ENCODE measurements at places on chromosomes 2 and 18.

DNA sequence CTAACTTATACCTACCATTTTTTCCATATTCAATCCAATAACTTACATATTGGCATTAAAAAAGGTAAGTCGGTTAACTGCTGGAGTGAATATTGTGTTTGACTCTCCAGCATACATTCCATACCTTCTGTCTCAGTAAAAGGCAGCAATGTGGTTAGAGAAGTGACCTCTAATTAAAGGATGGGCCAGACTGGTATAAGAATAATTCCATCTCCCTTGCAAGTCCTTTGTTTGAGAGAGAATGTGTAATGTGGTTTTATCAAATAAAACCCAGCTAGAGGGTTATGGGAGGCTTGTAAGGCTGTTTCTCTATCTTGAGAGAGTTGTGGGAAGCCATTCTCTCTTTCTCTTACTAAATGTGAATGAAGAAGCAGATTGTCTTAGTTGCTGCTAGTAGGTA lies 289.3 kb upstream of the TCF4 start:
- DNase-seq, result no peak

GRCh38 chr2:157743051-157743450 lies 114.4 kb upstream of the ACVR1C start:
- DNase-seq, result no peak

- no peak for DNase-seq
Observed at GRCh38 chr2:106566050-106566449, 78.9 kb downstream of the CD8B2 start.

DNA sequence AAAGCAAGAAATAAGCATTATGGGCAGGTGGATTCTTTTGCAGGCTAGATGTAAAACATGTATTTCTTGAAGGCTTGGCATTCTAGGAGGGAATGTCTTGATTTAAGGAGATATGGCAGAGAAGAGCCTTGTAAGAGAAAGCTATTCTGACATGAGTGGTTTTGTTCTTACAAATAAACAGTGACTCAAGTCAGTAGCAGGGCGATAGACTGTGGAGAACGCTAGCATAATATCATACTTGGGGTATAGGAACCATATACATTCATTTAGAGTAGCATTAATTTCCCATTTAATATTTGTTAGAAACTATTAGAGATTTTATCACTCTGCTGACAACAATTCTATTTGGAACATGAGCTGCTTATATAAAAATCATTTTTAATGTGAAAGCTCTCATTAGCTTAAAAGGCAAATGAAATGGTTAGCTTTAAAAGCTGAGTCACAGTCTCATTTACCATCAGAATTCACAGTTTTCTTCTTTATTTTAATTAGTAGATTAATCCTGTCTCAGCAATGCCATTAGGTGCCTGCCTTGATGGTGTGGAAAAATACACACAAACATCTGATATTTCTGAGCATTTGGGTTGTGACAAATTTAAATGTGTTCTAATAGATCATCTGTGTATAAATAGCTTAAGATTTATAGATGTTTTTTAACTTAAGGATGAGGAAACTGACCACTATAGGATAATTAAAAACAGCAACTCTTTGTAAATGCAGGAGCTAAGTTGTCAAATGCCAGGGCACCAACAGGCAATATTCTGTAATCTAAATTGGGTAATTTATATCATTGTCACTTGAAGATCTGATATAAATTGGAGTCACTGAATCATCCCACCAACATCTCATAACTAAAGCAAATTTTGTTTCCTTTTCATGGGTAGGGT lies 276.7 kb downstream of the PLCL1 start:
- DNase-seq, result no peak

DNA sequence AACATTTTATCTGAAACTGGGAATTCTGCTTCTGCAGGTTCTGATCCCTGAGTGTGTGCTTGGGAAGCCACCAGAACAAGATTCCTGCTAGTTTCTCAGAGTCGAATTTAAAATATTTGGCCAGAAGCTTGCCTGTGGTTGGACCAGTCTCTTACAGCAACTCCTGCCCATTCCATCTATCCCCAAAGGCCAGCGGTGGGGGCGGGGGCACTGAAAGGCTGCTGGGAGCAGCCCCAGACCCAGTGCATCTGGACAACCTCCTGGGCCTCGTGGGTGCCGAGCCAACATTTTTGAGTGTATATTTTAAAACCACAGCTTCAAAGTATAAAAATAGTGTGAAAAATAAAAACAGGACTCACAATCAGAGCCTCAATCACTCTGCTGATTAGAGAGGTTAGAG lies 38.6 kb upstream of the ZFP36L2 start:
- DNase-seq, result peak; percentile 53

DNA sequence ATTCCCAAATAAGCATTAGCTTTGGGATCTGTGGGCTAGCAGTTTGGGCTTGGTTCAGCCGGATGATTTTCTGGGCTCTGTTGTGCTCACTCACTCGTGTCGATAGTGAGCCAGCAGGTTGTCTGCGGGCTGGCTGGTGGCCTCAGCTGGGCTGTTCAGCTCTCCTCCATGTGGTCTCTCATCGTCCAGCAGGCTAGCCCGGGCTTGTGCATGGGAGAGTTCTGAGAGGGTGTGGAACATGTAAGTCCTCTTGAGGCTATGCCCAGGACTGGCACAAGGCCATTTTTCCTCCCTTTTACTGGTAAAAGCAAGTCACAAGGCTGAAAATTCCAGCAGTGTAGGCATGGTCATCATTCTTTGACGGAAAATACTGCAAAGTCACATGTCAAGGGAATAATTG lies 38.5 kb downstream of the NTSR2 start:
- no peak for DNase-seq

GRCh38 chr2:72544554-72544953 lies 281.3 kb downstream of the EXOC6B start:
- no peak for DNase-seq

DNA sequence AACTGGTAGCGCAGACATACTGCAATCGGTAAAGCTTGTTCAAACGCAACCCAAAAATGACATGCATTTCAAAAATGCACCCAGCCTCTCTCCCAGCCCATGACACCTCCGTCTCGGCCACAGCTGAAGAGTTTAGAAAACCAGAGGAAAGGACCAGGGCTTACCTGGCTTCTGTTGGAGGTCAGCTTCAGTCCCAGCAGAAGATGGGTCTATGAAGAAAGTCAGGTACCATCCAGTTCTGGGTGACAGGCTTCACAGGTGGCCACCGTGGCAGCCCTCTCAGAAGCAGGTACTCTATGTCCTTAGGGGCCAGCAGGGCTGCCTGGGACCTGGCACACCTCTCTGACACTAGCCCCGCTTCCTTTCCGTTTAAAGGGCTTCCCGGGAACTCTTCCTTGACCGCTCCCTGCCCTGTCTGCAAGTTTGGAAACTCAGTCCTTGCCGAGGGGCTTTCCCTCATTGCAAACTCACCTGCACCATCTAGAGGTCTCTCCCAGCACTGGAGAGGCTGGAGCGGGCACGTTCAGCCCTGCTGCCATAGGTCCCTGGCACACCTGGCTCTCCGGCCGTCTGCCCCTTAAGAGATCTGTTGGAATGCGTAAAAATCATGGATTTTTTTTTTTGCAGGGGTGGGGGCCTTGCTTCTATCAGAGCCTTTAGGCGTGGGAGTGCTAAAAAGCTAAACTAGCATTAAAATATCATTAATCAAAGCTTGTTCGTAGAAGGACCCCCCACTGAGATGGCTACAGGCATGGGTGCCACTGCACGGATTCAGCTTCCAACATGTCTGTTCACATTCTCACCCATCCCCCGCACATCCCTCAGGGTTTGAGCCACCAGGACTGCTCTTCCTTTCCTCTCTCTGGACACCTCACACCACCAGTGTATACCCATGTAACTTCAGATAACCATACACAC lies at the start of gene EDAR:
Gene EDAR, minus strand, starts transcription at position 425 of the 918 bp plus-strand sequence. CDS start 58,206 bp downstream, outside the sequence.
- DNase-seq, result no peak

GRCh38 chr2:8170552-8171327 lies 511.1 kb upstream of the ID2 start:
- no peak for DNase-seq

- DNase-seq, result peak; percentile 39
Observed at GRCh38 chr2:69149631-69150215, 136.7 kb downstream of the ANTXR1 start.

DNA sequence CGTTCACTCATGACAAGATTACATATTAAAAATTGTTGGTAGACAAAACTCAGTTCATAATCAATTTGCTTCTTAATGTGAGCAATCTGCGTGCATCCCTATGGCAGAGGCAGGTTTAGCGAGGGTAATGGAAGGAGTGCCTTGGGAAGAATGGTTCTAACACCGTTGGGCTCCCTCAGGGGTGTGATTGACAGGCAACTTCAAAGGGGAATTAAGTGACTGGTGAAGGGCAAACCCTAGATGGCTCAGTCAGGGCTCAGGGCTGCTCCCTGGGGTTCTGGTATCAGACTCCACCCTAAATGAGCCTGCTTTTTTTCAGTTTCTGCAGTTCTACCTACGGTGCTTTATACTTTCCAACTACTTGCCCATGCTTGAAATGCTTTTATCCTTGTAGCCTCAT lies 419.5 kb upstream of the CELF4 start:
- no peak for DNase-seq

DNA sequence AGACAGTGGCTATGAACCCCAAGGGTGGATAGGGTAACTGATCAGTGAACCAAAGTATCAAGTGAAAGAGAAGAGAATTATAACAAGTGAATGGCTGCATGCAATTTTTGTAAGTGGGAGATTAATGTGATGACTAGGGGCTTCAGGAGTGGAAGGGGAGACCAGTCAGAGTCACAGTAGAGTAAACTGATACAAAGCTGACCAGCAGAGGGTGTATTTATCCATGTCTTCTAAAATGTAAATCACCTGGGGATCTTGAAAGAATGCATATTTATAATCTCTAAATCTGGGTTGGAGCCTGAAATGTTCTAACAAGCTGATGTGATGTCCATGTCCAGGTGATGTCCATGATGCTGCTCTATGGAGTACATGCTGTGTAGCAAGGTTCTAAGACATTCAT lies 1351.3 kb upstream of the CHAC2 start:
- DNase-seq, result no peak

DNA sequence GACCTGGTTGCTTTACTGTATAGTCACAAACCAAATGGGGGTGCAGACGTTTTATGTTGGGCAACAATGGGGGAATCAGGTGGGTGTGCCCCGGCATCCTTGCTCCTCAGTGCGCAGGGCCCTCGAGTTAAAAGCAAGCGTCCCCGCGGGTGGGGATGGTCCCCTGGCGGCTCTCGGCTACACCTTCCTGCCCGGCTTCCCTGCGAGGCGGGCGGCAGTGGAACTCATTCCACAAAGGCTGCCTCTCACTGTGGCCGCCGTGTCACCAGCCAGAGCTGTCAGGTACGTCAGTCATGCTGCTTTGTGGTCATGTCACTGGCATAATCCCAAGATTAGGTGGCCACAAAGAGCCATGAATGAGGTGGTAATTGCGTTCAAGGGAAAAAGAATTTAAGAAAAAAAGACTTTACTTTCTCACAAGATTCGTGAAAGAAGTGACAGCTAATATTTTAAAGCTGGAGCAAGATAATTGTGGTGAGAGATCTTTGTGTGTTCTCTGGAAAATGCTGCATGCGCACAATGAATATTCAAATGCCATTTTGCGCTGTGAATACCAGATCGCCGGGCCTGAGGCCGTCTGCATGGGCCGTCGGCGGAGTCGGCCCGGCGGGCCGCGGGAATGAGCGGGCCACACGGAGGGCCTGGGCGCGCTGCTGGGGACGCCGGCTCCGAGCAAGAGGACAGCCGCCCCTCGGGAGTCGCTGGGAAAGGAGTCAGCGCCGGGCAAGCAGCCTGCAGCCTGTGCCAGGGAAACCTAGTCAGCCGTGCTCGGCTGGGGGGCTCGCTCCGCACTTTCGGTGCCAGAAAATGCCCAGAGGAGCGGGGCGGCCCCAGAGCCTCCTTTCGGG lies 82.3 kb upstream of the LDLRAD4 start:
- DNase-seq, result no peak

DNA sequence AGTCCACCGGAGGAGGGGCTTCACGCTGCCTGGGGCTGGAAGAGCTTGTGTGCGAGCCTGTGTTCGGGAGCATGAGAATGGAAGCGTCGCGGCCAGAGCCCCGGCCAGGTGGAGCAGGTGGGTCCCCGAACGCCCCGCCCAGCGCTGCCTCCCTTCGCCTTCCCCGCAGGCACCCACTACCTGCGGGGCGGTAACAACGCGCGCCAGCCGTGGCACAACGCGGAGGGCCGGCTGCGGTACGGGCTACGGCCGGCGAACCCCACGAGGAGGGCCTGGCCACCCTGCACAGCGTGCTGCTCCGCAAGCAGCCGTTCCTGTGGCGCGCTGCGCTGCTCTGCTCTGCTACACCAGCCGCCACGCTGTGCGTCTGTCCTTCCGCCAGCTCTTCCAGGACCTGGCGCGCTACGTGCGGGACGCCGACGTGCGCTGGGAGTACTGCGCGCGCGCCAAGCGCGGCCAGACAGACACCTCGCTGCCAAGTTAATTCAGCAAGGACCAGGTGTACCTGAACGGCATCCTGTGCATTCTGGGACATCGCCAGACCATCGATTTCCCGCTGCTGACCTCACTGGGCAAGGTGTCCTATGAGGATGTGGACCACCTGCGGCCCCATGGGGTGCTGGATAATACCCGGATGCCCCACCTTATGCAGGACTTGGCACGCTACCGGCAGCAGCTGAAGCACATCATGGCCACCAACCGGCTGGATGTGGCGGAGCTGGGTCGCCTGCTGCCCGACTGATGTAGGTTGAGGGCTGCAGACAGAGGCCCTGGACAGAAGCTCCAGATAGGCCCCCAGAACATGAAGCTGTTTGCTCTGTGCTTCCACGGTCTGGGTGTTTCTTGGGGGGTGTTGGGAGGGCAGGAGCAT lies 200.6 kb downstream of the NAPG start:
- DNase-seq, result no peak

DNA sequence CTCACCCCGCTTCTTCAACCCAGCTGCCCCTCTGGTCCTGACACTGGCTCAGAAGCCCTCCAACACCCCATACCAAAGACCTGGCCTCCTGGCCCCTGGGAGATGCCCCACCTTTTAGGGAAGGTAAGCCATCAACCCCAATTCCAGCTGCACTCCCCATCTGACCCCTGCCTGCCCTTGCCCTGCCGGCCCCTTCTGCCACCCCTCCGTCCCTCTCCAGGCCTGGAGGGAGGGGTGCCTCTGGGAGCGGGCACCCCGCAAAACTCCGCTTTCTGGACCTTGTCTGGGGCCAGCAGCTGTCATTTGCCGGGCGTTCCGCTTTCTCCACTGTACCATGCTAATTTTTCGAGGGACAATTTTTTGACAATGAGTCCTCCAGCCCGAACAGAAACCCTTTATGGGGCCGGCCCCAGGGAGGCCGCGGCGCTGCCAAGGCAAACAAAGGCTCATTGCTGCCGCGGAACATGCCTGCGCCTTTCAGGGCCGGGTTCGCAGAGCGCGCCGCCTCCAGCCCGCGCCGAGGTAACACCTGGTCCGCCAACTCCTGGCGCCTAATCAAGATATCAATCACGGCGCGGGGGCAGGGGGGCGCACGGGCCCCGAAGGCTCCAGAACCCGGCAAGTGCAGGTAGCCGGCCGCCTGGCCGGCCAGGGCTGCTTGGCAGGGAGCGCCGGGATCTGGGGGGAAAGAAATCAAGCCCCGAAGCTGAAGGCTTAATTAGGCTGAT lies 96.0 kb downstream of the INHBB start:
- DNase-seq, result no peak

GRCh38 chr2:128413718-128414341 lies 95.2 kb upstream of the HS6ST1 start:
- no peak for DNase-seq

- DNase-seq, result no peak
Observed at GRCh38 chr2:85953476-85953875, 64.7 kb upstream of the ST3GAL5 start.

All from fibroblast of skin of left quadriceps (primary cell).